ENCODE measurements at places on chromosomes 13 and 19.
A peak's percentile ranks its signal among the peaks of the same experiment; 100 is the strongest.

DNA sequence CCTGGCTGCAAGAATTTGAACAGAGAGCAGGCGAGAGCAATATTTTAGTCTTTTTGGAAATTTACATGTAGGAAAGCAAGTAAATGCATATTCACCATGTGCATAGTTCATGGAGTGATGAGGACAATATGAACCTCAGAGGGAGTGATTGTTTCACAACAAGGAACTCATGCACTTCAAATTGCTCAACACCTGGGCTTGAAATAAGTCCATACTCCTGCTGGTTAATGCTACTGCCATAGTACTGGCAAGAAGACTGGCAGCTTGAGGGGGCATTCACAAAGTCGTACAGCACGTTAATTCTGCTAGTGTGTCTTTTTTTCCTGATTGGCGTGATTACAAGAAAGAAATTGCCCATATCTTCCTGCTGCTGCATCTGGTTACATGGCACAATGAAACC, 267.6 kb downstream of the PCDH17 start:
- no peak for DNase-seq

DNA sequence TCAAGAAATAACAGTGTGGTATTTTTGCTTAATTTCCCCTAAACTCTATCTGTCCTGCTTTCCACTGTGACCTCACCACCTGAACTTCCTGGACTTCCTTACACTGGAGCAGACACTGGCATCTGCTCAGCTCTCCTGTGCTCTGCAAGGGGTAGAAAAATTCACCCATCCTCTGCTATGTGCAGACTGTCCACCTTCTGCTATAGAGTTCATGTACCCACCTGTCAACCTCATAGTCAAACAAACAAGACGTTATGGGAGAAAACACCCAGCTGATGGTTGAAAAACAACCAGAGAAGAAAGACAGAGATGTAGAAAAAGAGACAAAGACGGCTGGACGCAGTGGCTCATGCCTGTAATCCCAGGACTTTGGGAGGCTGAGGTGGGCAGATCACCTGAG, 12.2 kb downstream of the LAIR1 start:
- no peak for DNase-seq

DNA sequence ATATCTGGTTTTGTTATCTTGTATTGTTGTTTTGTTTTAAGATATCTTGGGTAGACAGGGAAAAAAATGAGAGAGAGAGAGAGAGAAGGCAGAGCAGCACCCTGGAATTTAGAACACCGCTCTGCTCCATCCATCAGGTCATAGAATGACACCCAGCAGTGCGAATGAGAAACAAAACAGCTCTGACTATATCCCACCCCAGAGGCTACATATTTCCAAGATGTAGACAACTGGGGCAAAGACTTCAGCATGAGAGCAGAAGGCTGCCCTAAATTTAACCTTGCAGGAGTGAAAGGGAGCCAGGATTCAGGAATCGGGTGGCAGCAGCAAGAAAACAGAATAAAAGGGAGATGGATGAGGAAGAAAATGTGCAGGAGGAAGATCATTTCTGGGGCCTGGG, 46.5 kb downstream of the TNFSF13B start:
- no peak for DNase-seq

- no peak for DNase-seq
Measured at GRCh38 chr19:35703343-35703742, 1.0 kb upstream of the ZBTB32 start.

GRCh38 chr19:5680084-5680436, 256 bp downstream of the MICOS13 start:
- DNase-seq, result peak; percentile 47

DNA sequence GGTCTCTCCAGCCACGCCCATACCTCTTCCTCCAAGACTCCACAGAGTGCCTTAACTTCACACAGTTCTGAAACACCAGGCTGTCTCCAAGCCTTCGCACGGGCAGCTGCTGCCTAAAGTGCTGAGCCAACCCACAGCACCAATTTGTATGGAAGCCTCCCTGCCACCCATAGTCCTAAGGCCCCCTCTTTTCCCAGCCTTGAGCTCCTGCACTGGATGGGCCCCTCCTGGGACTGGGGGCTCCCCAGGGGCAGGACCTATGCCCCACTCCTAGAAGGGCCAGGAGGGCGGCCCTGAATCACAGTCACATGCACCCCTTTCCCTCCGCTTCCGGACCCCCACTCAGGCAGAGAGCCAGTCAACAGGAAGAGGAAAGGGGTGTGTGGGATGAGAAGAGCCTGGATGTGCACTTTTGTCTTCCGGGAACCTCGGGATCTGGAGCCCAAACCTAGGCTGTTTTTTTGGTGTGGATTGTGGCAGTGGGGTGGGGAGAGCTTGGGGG, 5.1 kb upstream of the FCER2 start:
- DNase-seq, result no peak
